T-helper 1 cell (primary cell): ENCODE measurements at places on chromosomes 7 and 10.

- DNase-seq = no peak
Measured at GRCh38 chr7:47576031-47576865, 5.7 kb downstream of the TNS3 start.

GRCh38 chr7:128017460-128017859 is 13.8 kb downstream of the LRRC4 start:
- DNase-seq = no peak

DNA sequence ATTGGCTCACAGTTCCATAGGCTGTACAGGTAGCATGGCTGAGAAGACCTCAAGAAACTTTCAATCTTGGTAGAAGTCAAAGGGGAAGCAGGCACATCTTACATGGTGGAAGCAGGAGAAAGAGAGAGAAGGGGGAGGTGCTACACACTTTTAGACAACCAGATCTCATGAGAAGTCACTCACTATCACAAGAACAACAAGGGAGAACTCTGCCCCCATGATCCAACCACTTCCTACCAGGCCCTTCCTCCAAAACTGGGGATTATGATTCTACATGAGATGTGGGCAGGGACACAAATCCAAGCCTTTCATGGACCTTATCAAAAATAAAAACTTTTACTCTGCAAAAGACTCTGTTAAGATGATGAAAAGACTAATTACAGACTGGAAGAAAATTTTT is 183.2 kb upstream of the TRIM24 start:
- no peak for DNase-seq

DNA sequence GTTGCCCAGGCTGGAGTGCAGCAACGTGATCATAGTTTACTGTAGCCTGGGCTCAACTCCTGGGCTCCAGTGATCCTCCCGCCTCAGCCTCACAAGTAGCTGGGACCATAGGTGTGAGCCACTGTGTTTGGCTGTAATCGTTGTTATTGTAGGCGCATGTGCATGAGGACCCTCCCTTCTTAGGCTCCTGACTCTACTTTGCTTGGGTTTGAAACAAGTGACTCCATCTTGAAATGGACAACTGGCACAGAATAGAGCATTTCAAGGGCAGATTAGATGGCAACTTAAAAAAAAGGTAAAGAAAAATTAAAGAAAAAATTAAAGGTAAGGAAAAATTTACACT is 15.4 kb upstream of the GIMAP8 start:
- DNase-seq = no peak

DNA sequence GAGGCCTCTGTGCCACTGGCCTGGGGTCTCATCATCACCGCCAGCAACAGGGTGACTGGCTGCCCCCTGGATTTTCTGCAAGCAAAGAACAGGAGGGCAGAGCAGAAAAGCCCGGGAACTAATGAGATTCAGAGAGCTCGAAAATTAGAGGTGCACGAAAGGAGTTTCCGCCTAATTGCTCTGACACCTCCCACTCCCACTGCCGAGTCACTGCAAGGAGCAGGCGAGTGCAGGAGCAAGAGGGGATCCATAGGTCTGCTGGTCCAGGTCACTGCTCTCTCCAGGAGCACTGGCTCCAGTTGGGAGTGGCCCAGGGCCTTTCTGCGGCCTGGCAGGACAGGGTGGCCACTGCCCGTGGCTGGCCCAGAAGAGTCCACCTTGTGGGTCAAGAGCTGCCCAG is 276.2 kb downstream of the KCNMA1 start:
- DNase-seq = no peak

- DNase-seq = no peak
Measured at GRCh38 chr7:28678431-28678965, 266.2 kb downstream of the CREB5 start.

GRCh38 chr7:116011584-116011983 is 19.0 kb downstream of the TFEC start:
- no peak for DNase-seq

GRCh38 chr10:14954934-14955333 is 1.0 kb upstream of the DCLRE1C start:
- no peak for DNase-seq

DNA sequence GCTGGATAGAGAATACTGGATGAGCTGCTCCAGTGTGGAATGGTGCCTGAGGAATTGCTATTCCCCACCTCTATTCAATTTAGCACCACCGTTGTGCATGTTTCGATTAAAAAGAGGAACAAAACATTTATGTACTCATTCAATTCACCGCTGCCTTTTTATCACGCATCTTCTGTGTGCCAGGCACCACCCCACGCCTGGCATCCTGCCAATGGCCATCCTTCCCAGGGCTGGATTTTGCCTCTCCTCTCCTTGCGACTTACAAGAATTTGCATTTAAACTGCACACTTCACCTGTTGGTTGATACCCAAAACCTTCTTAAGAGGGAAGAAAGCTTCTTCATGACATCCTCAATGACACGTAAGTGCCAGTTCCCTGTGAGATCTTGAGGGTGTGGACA is 110.2 kb upstream of the DPP6 start:
- DNase-seq = no peak

DNA sequence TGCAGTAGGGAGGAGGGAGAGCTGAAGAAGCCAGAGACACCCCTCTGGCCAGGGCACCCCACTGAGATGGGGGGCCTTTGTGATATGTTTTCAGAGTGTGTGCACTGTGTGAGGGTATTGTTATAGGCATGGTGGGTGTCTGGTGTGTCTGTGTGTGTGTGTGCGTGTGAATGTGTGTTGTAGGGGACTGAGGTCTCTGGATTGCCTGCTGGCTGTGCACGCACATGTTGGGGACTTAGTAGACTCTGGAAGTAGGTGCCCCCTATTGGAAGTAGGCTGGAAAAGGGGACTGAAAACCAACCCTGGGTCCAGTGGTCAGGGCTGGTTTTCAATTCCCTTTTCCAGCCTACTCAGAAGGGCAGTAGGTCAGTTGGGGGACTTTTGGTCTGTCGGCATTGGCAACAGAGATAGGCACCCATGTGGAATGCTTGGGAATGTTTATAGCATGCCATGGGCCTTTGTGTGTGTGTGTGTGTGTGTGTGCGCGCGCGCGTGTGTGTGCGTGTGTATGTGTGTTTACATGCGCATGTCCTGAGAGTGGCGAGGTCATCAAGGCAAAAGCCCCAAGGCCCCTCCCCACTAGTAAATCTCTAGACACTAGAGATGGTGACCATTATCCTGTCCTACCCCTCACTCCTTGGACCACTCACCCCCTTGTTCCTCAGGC is 78.8 kb downstream of the HIF1AN start:
- no peak for DNase-seq

GRCh38 chr7:81672872-81673271 is 97.0 kb downstream of the HGF start:
- no peak for DNase-seq

- no peak for DNase-seq
Measured at GRCh38 chr7:55463686-55464262, 98.6 kb downstream of the LANCL2 start.

DNA sequence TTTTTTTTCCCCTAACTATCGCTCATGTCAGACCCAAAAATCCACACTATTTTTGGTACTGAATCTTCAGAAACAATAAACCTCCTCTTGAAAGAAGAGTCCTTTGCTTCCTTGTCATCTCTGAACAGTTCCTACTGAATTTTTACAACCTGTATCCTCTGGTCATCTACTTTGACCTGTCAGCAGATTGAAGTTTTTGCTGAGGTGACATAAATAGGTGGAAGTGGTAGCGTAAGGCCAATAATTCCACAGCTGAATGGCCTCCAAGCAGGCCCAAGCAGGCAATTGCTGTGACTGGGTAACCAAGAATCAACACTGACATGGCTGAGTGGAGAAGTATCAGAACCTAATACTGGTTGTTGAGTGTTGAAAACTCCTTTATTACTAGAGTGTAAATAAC is 117.4 kb upstream of the MAGI2 start:
- no peak for DNase-seq

GRCh38 chr7:27723085-27723484 is 16.9 kb upstream of the TAX1BP1 start:
- DNase-seq = no peak

DNA sequence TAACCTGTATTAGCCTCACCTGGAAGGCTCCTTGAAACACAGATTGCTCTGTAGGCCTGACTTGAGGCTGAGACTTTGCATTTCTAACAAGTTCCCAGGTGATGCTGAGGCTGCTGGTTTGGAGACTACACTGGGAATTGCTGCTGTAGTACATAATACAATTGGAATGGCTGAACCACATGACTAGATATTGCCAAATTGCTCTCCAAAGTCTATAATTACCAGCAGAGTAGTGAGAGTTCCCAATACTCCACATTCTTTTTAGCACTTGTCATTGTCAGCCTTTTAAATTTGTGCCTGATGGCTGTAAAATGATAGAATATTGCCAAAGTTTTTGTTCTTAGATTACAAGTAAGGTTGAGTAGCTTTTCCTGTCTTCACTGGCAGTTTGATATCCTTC is 39.9 kb downstream of the PLEKHA8 start:
- DNase-seq = no peak

DNA sequence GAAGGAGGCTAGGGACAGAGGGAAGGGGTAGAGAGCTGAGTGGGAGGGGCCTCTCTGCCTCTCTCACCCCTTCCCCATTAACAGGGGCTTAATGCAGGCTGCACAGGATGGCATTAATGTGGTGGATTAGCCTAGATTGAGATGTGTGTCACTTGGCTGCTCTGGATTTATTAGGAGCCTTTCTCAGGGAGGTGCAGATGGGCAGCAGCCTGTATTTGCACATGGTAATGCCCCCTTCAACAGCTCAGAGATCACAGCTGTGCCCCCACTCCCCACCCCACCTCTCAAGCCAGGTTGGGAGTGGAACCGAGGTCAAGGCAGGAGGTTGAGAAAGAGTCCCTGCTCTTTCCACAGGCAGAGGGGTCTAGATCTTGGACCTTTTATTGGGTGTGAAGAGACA is 7.3 kb downstream of the PITX3 start:
- no peak for DNase-seq

DNA sequence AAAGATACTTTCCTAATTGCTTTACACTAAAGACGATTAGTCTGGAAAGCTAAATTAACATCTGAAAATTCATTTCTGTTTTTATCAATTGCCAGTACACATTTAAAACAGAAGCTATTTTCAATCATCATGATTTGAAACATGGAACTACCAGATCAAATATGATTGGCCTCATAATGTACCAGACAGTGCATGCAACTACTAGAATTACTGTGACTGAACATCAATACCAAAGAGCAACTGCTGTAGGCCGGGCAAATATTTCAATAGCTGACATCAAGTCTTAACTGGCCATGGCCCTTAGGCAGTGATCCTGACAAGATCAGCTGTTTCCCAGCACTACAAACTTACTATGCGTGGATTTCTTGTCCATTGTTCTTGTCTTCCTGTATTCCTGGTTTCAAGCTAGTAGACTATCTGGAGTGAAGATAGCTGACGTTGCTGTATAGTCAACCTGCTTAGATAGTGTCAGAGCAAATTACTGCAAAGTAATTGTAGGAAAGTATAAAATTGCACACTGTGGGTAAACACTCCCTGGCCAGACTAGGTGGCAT is 21.7 kb upstream of the WNT16 start:
- DNase-seq = no peak

GRCh38 chr7:143256325-143256724 is 6.9 kb upstream of the GSTK1 start:
- DNase-seq = no peak

- no peak for DNase-seq
Measured at GRCh38 chr10:6283655-6284054, 80.9 kb downstream of the PFKFB3 start.

DNA sequence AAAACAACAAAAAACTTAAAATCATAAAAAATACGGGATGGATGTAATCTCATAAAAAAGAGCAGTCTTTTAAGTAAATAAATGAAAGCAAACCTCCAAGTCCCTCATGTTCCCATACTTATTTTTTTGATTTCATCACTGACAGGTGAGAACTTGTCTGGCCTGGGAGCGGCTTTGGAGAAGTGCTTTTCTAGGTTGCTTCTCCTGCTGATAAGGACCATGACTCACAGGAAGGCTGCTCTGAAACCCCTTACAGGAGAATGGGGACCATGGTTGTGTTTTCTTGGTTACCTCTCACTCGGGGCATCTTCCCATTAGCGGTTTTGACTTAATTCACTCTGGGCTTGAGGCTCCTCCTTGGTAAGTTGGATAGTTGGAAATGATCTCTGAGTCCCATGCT is 237.4 kb downstream of the CAMK1D start:
- DNase-seq = no peak

- no peak for DNase-seq
Measured at GRCh38 chr10:70917635-70918034, 29.3 kb upstream of the PCBD1 start.

GRCh38 chr7:98399462-98399861 is 1.4 kb downstream of the BAIAP2L1 start:
- no peak for DNase-seq

DNA sequence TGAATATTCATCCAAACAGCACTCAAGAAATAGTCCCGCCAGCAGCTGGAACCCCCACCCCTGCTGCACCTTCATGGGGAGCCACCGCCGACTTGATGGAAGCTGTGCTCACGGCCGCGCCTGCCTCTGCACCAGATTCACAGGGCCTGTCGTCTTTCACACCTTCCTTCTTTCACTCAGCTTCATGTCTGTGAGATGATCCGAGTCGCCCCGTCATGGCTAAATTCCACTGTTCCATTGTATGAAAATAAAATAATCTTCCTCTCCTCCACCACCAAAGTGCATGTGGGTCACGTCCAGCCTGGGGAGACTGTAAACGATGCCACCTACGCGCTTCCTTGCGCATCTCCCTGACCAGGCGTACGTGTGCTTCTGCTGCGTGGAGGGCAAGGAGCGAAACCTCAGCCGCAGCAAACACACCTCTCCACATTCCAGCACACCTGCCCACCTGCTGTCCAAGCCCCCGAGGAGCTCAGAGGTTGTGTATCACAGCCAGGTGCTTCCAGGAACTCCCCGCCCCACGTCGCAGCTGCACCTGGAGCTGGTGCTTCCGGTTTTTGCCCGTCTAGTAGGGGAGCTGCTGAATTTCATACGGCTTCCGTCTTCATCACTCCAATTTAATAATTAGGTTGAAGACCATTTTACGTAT is 137.0 kb downstream of the PTPRN2 start:
- DNase-seq = no peak

DNA sequence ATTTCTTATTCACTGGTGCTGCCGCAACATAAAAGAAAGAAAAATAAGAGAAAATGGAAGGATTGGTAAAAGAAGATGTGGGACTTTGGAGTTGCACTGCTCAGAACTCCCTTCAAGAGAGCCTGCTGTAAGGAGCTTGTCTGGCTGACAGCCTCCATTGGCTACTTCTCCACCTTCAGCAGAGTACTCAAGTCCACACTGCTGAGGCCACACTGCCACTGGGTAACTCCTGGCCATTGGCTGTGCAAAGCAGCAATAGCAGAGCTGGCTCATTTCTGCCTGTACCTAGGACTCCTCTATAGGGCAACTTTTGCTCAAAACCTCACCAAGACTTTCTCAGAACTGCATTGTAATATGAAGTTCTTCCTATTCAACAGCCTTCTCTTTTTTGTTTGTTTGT is 38.7 kb upstream of the PCLO start:
- no peak for DNase-seq
